ENCODE measurements at places on chromosomes 6 and 20.

GRCh38 chr20:57387463-57387862 lies 3.7 kb upstream of the RBM38 start:
- H3K4me3 ChIP-seq: no peak overlapping the region
- H3K27ac ChIP-seq: no peak overlapping the region
- DNase-seq: no peak
- H3K27me3 ChIP-seq: no peaks in the 10 kb centered on the region

DNA sequence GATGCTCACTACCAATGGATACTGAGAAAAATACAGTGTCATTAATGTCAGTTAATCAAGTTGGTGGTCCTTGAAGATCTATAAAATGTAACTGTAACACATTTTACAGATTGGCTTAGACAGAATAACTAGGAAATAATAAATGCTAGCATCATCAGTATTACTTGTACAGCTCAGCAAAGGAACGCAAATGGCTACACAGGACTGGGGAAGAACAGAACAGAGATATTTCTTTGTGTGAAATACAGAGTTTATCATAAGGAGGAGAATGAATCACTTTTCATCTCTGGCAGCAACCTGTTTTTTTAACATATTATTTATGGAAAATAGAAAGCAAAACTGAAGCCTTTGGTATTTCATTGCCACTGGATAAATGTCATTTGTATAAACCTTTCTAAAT lies 8.2 kb upstream of the QKI start:
- H3K27me3 ChIP-seq: no peaks in the 10 kb centered on the region
- H3K27ac ChIP-seq: peak overlapping the region; percentile 86
- H3K4me3 ChIP-seq: no peak overlapping the region
- H3K36me3 ChIP-seq: no peaks in the 10 kb centered on the region

- no peak overlapping the region for H3K4me3 ChIP-seq
- H3K4me1 ChIP-seq: no peaks in the 10 kb centered on the region
- no peak for DNase-seq
- H3K27me3 ChIP-seq: no peaks in the 10 kb centered on the region
- peaks cover 13% of the 10 kb centered on the region for H3K36me3 ChIP-seq
Measured at GRCh38 chr6:145688493-145688905, 46.8 kb downstream of the EPM2A start.

GRCh38 chr6:41182069-41183034 lies 18.6 kb downstream of the TREML2 start:
- H3K36me3 ChIP-seq: no peaks in the 10 kb centered on the region
- no peaks in the 10 kb centered on the region for H3K27me3 ChIP-seq

DNA sequence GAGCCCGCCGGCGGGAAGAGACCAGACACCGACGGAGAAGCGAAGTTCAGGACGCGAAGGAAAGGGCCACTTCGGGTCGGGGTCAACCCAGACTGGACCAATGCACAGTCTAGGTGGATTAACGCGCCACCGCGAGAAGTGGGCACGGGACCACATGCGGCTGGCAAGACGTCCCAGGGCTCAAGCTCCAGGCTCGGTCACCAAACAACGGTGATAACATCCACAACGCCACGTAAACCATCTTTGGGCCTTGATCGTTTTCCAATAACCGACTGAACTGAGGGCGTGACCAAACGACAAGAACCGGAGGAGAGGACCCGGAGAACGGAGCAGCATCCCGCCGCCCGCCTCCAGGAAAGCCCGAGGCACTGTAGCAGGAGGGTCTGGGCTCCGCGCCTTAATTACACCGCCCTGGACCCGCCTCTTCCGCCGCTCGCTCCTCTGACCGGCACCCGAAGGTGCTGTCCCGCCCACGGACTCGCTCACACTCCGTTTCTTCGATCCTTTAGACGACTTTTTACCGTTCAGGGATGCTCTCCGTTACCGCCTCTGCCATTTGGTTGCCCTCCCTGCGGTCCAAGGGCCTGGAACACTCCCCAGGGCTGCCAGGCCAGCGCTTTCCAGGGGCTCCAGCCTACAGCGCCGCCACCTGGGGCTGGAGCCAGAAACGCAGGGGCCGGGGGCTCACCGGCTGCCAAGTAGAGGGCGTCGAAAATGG lies 44.1 kb downstream of the DPPA5 start:
- no peak for DNase-seq
- peak overlapping the region; percentile 73 for H3K4me3 ChIP-seq
- H3K4me1 ChIP-seq: no peaks in the 10 kb centered on the region
- H3K27ac ChIP-seq: peak overlapping the region; percentile 54

DNA sequence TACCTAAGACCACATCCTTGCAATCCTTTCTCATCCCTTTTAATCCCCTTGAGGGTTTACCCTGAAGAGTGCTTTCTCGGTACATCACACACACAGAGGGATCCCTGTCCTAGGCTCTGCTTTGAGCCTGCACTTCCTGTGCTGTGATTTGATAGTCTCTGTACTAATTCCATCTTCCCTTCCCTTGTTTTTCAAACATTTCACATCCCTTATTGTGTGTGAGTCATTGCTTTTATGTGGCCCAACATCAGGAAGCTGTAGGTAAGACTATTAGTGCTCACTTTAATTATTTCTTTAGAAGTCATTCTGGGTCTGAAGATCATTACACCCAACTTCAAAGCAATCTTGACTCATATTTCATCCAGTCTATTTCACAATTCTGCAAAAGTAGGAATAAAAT lies 57.2 kb upstream of the ANKEF1 start:
- DNase-seq: no peak
- no peaks in the 10 kb centered on the region for H3K4me1 ChIP-seq
- H3K4me3 ChIP-seq: no peak overlapping the region
- no peak overlapping the region for H3K27ac ChIP-seq
- no peaks in the 10 kb centered on the region for H3K27me3 ChIP-seq

DNA sequence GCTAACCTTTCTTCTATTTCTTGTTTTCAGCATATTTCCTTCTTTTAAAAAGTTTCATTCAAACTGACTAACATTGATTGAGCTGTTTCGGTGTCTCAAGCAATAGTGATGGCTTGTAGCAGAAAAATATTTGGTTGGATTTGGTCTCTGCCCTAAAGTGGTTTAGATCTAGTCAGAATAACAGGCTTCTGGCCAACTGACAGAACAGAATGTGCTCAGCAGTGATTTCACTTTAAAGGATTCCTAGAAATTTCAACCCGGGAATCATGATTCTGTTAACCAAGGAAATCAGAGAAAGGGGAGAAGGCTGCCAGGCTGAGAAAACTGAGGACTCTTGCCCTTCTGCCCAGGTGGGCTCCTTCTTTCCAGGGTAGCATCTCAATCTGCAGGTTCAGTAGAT lies 16.6 kb upstream of the GSTA1 start:
- DNase-seq: no peak
- H3K4me1 ChIP-seq: no peaks in the 10 kb centered on the region
- H3K4me3 ChIP-seq: no peak overlapping the region

DNA sequence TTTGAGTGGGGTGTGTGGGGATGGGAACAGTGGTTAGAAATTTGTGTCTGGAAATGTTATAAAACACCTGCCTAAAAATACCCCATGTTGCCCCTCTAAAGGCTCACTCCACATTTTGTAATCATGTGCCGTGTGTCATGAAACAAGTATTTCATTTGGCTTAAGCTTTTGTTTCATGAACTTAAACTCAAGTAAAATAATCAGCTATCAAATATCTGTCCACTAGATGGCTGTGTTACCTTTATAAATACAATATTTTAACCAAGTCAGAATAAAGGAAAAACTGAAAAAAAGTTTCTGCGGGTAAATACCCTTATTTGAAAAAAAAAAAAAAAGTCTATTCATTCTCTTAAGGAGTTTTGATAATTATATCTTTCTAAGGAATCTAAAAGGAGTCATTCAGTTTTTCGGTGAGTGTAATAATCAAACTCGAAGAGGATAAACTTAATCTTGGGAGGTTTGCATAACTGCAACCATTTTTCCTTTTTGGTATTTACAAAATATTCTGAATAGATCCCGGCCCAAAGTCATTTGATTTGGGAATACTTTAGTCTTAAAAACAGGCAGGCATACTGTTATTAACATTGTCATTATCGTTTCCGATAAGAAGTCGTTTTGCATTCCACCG lies 29.9 kb upstream of the MTRF1L start:
- DNase-seq: no peak
- H3K36me3 ChIP-seq: no peaks in the 10 kb centered on the region
- no peak overlapping the region for H3K4me3 ChIP-seq
- no peak overlapping the region for H3K27ac ChIP-seq

GRCh38 chr20:36010825-36011224 lies 42.4 kb downstream of the CNBD2 start:
- no peak overlapping the region for H3K27ac ChIP-seq
- no peak for DNase-seq
- no peaks in the 10 kb centered on the region for H3K27me3 ChIP-seq
- no peaks in the 10 kb centered on the region for H3K4me1 ChIP-seq
- H3K36me3 ChIP-seq: no peaks in the 10 kb centered on the region
- no peak overlapping the region for H3K4me3 ChIP-seq

Data from esophagus squamous epithelium (tissue), 5 donors.